Aorta (tissue), 5 donors: ENCODE measurements at places on chromosomes 6 and 20. TPM values are rescaled to one million over a fixed set of nuclear protein-coding genes. Genes with fewer than 3 reads are reported as not detected.

Gene RAET1G
- not detected for total RNA-seq

Gene SYNDIG1
- 6.2 TPM for total RNA-seq

Gene CFAP206
- not detected for total RNA-seq

Gene PDE7B
- 5.5 TPM for total RNA-seq

Gene RNF217
- 52.6 TPM for total RNA-seq

Gene SLC17A1
- not detected for total RNA-seq

Gene KCNQ5
- 8.1 TPM for total RNA-seq

Gene TP53RK
- 10.4 TPM for total RNA-seq

Gene DLL1
- total RNA-seq = 24.8 TPM

Gene WFDC12
- total RNA-seq = not detected

Gene ZSCAN23
- 2.9 TPM for total RNA-seq

Gene MAN1A1
- 76.0 TPM for total RNA-seq

Gene RIPOR3
- total RNA-seq = 3.4 TPM

GRCh38 chr6:1644516-1645060 is 34.9 kb downstream of the FOXC1 start:
- no peaks in the 10 kb centered on the region for H3K4me1 ChIP-seq
- no peak overlapping the region for H3K27ac ChIP-seq

GRCh38 chr6:81144346-81144745 is 608.1 kb downstream of the TENT5A start:
- H3K36me3 ChIP-seq = no peaks in the 10 kb centered on the region
- H3K27ac ChIP-seq = no peak overlapping the region
- no peaks in the 10 kb centered on the region for H3K27me3 ChIP-seq

GRCh38 chr20:32535953-32536823 is 48.9 kb downstream of the NOL4L start:
- H3K4me1 ChIP-seq = no peaks in the 10 kb centered on the region
- H3K4me3 ChIP-seq = peak overlapping the region; percentile 37
- H3K36me3 ChIP-seq = no peaks in the 10 kb centered on the region
- peak; percentile 63 for DNase-seq
- no peaks in the 10 kb centered on the region for H3K27me3 ChIP-seq
- no peak overlapping the region for H3K27ac ChIP-seq

DNA sequence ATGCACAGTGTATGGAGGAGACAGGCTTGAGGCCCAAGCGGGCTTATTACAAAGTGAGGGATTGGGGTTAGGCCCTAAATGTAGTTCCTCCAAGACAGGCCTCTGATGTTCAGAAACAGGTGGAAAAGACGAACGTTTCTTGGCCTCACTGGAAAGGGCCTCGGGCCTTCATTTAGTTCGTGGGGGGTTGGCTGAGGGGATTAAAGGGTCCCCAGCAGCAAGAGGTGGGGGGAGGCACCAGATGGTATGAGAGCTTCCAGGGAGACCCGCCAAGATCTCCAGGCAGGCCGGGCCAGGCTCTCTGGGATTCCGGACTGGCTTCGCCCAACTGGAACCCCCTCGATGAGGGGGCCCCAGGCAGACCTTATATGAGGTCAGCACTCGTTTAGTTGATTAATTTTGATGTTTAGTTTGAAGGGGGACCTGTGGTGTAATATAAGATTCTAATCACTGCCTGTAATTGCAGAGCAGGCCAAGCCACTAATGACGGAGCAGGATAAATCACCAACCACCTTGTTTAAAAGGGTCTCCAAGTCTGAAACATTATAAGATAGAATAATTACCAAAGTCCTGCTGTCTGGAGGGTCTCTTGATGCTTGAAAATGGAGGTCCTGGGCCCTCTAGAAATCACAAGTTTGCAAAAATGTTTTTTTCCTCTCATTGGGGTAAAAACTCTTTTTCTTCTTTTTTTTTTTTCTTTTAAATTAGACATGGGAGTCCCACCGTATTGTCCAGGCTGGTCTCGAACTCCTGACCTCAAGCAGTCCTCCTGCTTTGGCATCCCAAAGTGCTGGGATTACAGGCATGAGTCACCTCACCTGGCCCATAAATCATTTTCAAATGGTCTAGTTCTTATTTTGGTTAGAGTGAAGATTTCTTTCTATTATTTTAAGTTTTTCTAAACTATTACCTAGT is 2.2 kb downstream of the HMGA1 start:
- H3K4me3 ChIP-seq = no peak overlapping the region
- H3K36me3 ChIP-seq = no peaks in the 10 kb centered on the region
- H3K27me3 ChIP-seq = peaks cover 2% of the 10 kb centered on the region
- DNase-seq = peak; percentile 67
- no peak overlapping the region for H3K27ac ChIP-seq
- H3K4me1 ChIP-seq = no peaks in the 10 kb centered on the region

- H3K4me1 ChIP-seq = no peaks in the 10 kb centered on the region
- no peaks in the 10 kb centered on the region for H3K36me3 ChIP-seq
- H3K4me3 ChIP-seq = no peak overlapping the region
- no peak overlapping the region for H3K27ac ChIP-seq
- DNase-seq = no peak
Observed at GRCh38 chr6:74798302-74798701, 407.6 kb downstream of the COL12A1 start.

- no peaks in the 10 kb centered on the region for H3K4me1 ChIP-seq
- no peak overlapping the region for H3K27ac ChIP-seq
- no peaks in the 10 kb centered on the region for H3K36me3 ChIP-seq
- H3K4me3 ChIP-seq = no peak overlapping the region
Observed at GRCh38 chr20:53688085-53688484, 94.4 kb upstream of the ZNF217 start.

- DNase-seq = peak; percentile 75
- no peak overlapping the region for H3K27ac ChIP-seq
- H3K27me3 ChIP-seq = no peaks in the 10 kb centered on the region
- no peaks in the 10 kb centered on the region for H3K4me1 ChIP-seq
- no peak overlapping the region for H3K4me3 ChIP-seq
Observed at GRCh38 chr6:108862479-108863191, 14.4 kb downstream of the ARMC2 start.

- H3K27ac ChIP-seq = no peak overlapping the region
- H3K36me3 ChIP-seq = no peaks in the 10 kb centered on the region
- H3K4me1 ChIP-seq = no peaks in the 10 kb centered on the region
- no peak overlapping the region for H3K4me3 ChIP-seq
- H3K27me3 ChIP-seq = no peaks in the 10 kb centered on the region
Observed at GRCh38 chr20:2930538-2930937, 57.3 kb downstream of the PTPRA start.

- no peak overlapping the region for H3K27ac ChIP-seq
- no peak overlapping the region for H3K4me3 ChIP-seq
- H3K27me3 ChIP-seq = no peaks in the 10 kb centered on the region
- H3K4me1 ChIP-seq = no peaks in the 10 kb centered on the region
- no peak for DNase-seq
Observed at GRCh38 chr6:79215213-79215824, 19.2 kb downstream of the HMGN3 start.

- no peaks in the 10 kb centered on the region for H3K4me1 ChIP-seq
- no peak for DNase-seq
- no peaks in the 10 kb centered on the region for H3K27me3 ChIP-seq
- H3K4me3 ChIP-seq = no peak overlapping the region
Observed at GRCh38 chr6:42137194-42137753, 5.1 kb downstream of the C6orf132 start.

DNA sequence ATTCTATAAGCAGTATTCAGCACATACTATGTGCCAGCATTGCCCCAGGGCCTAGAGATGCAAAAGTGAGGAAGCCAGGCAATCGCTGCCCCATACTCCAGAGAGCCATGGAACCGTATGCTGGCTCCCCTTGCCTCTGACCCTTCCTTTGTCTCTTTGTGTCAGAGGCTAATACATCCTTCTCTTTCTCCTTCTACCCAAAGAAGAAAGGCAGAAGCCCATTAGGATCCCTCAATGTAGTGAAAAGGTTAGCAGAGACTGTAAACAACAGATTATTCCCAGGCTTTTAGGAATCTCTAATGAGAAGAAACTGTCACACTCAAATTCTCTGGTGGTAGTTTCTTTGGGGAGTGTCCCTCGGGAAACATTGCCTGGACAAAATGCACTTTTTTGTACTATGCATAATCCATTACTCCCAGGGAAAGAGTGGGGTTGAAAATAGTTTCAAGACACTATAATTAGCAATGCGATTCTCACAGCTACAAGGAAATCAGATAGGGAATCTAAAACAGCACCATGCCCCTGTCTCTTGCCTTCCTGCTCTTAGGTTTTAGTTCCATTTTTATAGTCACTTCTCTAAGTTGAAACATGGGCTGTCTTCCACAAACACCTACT is 325.2 kb upstream of the CNR1 start:
- no peak overlapping the region for H3K27ac ChIP-seq
- no peak overlapping the region for H3K4me3 ChIP-seq
- H3K27me3 ChIP-seq = no peaks in the 10 kb centered on the region
- no peaks in the 10 kb centered on the region for H3K36me3 ChIP-seq
- DNase-seq = no peak

GRCh38 chr6:137641474-137642077 is 147.4 kb upstream of the OLIG3 start:
- no peak for DNase-seq
- H3K4me3 ChIP-seq = no peak overlapping the region
- H3K27me3 ChIP-seq = no peaks in the 10 kb centered on the region
- H3K4me1 ChIP-seq = peaks cover 2% of the 10 kb centered on the region

DNA sequence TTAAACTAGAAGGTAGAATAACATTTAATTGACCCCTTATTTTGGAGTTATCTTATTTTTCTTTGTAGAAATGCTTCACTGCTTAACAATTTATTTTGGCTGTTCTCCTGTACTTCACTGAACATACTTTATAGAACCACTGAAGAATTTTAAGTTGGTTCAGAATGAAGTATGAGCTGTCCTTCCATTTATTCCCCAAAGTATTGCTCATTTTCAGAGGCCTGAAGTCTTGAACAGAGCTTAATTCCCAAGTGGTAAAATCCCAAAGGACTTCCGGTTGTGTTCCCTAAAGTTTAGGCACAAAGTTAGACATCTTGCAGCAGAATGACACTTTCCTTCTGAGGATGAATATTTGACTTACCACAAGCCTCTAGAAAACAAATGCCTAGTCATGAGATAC is 233.3 kb downstream of the TINAG start:
- H3K27ac ChIP-seq = no peak overlapping the region
- H3K36me3 ChIP-seq = no peaks in the 10 kb centered on the region
- H3K4me3 ChIP-seq = no peak overlapping the region
- no peaks in the 10 kb centered on the region for H3K27me3 ChIP-seq
- DNase-seq = no peak
- peaks cover 2% of the 10 kb centered on the region for H3K4me1 ChIP-seq

DNA sequence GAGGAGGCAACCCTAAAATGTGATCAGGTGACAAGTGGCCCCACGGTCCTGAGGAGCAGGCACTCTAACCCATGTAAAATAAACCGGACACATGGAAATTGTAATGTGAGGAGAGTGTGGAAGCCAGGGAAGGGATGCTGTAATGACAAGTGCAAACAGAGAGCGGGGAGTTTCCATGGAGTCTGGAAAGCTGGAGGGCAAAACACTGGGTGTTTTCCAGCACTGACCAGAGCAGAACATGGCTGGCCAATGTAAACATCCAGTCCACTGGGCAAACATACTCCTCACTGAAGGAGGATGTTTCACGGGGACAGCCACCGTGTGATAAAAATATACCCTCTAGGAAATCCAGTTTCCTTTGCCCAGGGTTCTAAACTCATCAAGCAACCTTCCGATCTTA is 219.0 kb upstream of the JARID2 start:
- H3K4me3 ChIP-seq = no peak overlapping the region
- DNase-seq = no peak
- H3K4me1 ChIP-seq = no peaks in the 10 kb centered on the region
- H3K27ac ChIP-seq = no peak overlapping the region
- no peaks in the 10 kb centered on the region for H3K36me3 ChIP-seq

DNA sequence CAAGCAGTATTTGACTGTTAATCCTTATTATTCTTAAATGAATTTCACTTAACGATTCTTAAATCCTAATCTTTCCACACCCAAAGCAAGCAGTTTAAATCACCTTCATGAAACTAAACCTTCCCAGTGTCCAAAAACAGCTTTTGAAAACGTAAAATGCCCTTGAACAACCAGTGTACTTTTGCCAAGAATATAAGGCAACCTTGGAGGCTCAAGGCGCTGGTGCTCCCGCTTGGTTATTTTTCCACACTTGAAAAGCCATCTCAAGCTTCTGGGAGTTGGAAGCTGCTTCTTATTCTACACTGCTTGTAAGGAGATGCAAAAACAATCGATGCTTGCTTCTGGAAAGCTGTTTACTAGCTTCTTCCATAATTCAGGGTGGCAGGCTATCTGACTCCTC is 625.7 kb downstream of the HTR1B start:
- H3K27ac ChIP-seq = no peak overlapping the region
- H3K36me3 ChIP-seq = no peaks in the 10 kb centered on the region
- H3K27me3 ChIP-seq = no peaks in the 10 kb centered on the region
- H3K4me3 ChIP-seq = no peak overlapping the region

DNA sequence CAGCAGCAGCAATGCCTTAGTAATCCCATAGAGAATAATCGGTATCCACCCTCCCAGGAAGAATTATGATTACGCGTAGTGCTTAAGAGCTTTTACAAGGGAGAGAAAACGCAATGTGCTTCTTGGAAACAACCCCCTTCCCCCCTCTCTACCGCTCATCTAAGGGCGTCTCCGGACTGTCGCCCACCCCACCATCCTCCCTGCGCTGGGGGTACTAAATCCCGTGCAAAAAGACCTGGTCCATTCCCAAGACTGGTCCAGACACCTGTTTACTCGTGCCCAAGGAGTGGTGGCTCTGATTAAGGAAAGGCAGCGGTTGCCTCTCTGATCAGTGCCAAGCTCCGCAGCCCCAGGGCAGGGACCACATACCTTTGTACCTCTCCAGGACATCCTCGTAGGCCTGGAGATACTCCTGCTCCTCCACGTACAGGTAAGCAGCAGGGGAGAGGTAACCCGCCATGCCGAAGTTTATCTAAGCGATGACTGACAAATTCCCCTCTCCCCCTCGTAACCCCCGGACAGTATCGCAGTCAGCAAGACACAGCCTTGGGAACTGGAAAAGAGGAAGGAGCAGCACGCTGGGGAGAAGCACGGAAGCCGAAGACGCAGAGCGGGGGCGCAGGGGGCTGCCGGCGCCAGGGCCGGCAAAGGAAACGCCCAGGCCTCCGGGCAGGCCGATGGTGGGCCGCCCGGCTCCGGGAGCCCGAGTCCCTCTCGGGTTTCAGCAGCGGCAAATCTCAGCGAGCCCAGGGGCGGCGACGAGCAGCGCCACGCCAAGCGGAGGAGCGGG is 112.0 kb upstream of the BEND6 start:
- H3K4me3 ChIP-seq = peak overlapping the region; percentile 76
- no peaks in the 10 kb centered on the region for H3K27me3 ChIP-seq
- no peaks in the 10 kb centered on the region for H3K36me3 ChIP-seq
- H3K4me1 ChIP-seq = no peaks in the 10 kb centered on the region
- peak; percentile 66 for DNase-seq
